Activated T-cell treated with anti-CD3 and anti-CD28 coated beads, Interleukin-2, amount 50 U/mL, for 4 hours (primary cell): ENCODE measurements at places on chromosomes 4 and X. TPM values are rescaled to one million over a fixed set of nuclear protein-coding genes. Genes with fewer than 3 reads are reported as not detected.

Gene RNF175
- 1.2 TPM for total RNA-seq

Gene DDX53
- total RNA-seq, result not detected

Gene GABRQ
- total RNA-seq, result not detected

Gene NRK
- total RNA-seq, result 0.03 TPM

Gene IL2
- total RNA-seq, result 1,317 TPM

Gene PCYT1B
- total RNA-seq, result not detected

Gene FAM9C
- not detected for total RNA-seq

Gene ZBED1
- total RNA-seq, result 38.3 TPM

Gene GRID2
- not detected for total RNA-seq

Gene PPP1R2C
- total RNA-seq, result not detected

Gene XKRX
- 0.08 TPM for total RNA-seq

Gene HTRA3
- not detected for total RNA-seq

Gene MAGEA9B
- total RNA-seq, result not detected

Gene ARHGAP6
- total RNA-seq, result 0.10 TPM

Gene NIPAL1
- 8.6 TPM for total RNA-seq

Gene FGF5
- total RNA-seq, result not detected

Gene NXF2B
- not detected for total RNA-seq

Gene LAP3
- total RNA-seq, result 106 TPM

Gene SPANXC
- not detected for total RNA-seq

Gene CFP
- 1.2 TPM for total RNA-seq

Gene RIPPLY1
- total RNA-seq, result not detected

Gene ENPEP
- not detected for total RNA-seq
